Left colon (tissue), 2 donors: ENCODE measurements at places on chromosomes 2 and 18. TPM values are rescaled to one million over a fixed set of nuclear protein-coding genes. Genes with fewer than 3 reads are reported as not detected.

- peak; percentile 97 for DNase-seq
Measured at GRCh38 chr18:9136315-9137155, at the start of gene ANKRD12. Gene ANKRD12, plus strand, starts transcription at chr18:9136781. Its CDS starts 45,652 bp downstream, at chr18:9182433.

GRCh38 chr2:210707900-210708299 lies 151.5 kb downstream of the CPS1 start:
- DNase-seq = no peak

DNA sequence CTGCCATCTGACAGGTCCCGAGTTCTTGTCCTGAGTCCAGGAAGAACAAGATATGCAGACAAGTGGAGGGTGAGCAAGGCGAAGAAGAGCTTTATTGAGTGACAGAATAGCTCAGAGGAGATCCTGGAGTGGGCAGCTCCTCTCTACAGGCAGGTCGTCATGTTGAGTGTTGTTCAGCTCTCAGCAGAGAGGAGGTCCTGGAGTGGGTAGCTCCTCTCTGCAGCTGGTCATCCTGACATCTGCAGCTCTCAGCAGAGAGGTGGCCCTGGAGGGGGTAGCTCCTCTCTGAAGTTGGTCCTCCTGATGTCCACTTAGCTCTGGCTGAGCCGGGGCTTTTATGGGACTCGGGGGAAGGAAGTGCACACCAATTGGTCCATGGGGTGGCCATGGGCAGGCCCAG lies 90.4 kb downstream of the ATAD2B start:
- no peak for DNase-seq

DNA sequence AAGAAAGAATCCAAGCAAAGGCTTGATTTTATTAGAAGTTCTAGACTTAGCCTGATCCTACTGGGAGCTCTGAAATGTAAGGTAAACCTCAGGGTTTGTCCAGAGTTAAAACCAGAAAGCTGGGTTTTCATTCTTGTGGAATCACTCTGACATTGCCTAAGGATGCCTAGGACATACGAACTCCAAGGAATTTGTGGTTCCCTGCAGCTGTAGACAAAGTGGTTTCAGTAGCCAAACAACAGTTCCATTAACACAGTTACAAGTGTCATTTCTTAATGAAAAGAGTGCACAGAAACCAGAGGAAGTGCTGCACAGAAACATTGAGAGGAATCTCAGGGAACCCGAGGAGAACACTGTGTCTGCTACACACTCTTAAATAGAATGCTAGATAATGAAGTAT lies 221.4 kb upstream of the ST6GAL2 start:
- DNase-seq = no peak

DNA sequence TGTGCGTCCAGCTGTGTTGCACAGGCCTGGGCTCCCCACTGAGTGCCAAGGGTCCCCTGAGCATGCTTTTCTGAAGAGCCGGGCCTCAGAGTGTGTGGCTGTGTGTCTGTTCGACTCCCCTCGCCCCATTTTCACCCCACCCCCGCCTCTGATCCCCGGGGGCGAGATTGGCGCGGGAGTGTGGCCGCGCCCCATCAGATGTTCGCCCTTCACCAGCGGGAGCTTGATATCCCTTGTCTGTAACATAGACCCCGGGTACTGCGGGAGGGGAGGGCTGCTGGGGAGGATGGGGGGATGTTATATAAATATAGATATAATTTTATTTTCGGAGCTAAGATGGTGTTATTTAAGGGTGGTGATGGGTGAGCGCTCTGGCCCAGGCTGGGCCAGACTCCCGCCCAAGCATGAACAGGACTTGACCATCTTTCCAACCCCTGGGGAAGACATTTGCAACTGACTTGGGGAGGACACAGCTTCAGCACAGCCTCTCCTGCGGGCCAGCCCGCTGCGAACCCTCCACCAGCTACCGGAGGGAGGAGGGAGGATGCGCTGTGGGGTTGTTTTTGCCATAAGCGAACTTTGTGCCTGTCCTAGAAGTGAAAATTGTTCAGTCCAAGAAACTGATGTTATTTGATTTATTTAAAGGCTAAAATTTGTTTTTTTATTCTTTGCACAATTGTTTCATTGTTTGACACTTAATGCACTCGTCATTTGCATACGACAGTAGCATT lies 1.5 kb downstream of the RHOB start:
- no peak for DNase-seq

DNA sequence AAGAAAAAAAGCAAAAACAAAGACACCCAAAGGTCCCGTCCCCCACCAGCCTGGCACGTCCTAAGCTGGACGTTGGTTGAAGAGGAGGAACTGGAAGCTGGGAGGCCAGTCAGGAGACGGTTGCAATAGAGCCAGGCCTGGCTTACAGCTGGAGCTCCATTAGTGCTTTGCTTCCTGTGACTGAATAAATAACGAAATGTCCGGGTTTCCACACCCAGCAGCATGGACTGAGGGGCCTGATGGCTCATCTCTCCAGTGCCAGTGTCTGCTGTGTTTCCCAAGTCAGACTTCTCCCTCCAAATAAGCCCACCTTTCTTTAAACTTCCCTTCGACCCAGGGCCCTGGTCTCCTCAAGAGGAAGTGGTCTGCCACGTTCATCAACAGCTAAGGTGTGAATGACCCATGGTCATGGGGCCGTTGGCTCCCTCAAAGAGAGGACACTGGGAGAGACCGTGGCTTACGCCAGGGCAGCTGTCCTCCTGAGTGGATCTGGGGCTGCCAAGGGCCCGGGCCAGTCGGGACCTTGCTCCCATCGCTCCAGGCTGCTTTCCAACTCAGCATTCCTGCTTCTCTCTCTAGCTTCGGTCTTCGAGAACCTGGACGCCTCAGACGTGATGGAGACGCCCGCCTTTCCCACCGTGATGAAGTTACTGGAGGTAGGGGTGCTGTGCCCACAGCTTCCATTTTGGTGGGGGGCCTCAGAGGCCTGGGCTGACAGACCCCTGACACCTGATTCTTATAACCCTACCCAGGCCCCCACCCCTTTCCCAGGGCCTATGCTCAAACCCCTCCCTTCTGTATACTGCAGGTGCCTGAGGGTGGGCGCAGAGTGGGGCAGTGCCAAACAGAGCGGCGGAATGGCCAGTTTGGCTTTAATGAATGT lies 44.9 kb downstream of the MYO7B start:
- no peak for DNase-seq

DNA sequence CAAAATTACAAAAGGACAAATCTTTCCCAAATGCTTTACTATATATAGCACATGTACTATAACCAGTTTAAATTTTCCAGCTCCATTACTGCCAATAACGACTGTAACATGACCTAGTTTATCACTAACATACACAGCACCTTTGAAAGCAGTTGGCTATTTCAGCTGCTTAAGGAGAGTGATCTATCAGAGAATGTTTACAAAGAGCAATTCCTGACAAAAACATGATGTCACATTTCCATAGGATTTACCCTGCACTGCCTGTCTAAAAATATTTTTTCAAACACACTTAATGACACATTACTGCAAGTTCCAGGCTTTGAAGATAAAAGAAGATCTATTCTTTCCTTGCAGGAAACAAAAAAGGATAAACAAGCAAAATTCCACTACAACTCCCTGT lies 40.6 kb downstream of the ZNF516 start:
- no peak for DNase-seq

DNA sequence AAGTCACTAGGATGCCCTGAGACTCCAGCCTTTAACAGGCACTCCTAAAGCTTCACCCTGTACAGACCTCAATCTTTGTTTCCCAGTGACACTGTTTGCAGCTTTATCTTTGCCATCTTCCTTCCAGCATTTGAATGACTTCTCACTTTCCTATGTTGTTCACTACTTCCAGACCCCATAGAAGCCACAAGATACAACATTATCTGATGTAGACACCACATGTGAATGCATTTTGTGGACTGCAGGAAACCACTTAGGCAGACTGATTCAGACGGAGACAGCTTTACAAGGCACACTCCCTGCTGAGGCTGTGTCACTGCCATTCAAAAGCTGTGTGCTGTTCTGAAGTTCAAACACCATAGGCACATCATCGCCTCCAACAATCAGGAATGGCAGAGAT lies 67.3 kb upstream of the SPATS2L start:
- no peak for DNase-seq

DNA sequence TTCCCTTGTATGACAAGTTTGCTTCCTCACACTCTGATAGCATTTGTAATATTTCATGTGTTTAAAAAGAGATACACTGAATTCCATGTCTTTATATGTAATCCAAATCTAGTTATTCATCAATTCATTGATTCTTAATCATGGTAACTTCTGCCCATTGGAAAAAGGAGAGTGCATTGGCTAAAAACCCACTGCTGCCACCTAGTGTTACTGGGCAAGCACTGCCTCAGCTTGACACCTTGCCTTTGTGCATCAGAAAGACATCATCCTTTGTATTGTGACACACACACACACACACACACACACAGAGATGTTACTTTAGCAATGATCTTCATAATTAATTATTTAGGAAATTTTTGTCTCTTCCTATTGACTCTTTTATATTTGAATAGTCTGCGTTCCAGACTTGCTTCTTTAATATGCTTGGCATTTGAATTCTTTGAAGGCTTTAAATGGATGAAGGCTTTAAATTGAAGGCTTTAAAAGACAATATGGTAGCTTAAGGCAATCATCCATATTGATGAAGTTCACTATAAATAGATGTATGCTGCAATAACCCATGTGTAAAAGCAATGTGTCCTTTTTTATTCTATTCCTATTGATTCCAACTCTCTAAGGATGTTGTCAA lies 414.2 kb upstream of the CHST9 start:
- DNase-seq = no peak

DNA sequence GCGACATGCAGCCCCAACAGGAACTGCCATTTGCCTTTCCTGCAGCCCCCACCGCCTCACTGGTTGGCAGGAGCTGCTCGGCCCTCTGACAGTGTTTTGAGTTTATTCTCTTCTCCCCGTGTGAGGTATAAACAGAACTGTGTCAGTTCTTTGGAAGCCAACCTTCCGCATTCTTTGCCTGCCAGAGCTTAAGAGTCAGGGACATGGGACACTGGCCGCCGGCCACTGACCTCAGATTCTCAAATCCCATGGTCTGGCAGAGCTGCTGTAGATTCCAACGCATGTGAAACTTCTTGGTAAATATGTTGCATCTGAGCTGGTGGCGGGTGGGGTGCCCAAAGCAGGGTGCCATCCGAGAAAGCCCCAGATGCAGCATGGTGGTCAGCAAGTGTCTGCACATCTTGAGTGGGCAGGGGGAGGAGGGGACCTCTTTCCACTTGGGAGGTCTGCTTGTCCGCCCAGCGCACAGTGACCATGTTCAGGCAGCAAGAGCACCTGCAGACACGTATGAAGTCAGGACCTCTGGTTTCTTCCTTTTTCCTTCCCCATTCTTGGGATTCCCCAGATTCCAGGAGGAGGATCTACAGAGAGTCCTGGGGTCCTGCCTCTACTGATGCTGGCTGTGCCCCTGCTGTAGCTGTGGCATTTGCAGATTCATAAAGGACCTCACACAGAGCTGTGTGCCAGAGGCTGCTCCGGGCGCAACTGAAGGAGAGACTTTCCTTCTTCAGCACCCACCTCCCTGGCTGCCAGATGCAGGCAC lies 23.8 kb downstream of the ASB18 start:
- no peak for DNase-seq

GRCh38 chr2:172964511-172965139 lies 111.0 kb upstream of the MAP3K20 start:
- no peak for DNase-seq

- DNase-seq = no peak
Measured at GRCh38 chr2:136125236-136125635, 7.3 kb upstream of the CXCR4 start.

DNA sequence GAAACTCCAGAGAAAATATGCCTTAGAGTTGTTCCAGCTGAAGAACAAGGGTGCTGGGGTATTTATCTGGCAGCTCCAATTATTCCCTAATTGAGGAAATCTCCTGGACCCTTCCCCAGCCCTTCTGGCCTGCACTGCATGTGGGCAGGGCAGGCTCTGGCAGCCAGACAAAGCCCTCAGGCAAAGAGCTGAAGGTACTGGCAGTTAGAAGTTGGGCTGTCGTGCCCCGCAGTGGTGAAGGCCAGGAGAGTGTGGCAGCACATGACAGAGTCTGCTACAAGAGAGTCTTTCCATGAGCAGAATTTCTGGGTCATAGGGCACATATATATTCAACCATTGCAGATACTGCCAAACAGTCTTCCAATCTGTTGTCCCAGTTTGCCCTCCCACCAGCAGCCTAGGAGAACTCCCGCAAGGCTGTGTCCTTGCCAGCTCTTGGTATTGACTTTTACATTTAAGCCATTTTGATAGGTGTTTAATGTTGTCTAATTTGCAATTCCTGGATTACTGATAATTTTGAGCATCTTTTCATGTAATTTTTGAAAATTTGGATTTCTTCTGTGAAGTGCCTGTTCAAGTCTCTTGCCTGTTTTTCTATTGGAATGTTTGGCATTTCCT lies 26.6 kb downstream of the ONECUT2 start:
- no peak for DNase-seq

DNA sequence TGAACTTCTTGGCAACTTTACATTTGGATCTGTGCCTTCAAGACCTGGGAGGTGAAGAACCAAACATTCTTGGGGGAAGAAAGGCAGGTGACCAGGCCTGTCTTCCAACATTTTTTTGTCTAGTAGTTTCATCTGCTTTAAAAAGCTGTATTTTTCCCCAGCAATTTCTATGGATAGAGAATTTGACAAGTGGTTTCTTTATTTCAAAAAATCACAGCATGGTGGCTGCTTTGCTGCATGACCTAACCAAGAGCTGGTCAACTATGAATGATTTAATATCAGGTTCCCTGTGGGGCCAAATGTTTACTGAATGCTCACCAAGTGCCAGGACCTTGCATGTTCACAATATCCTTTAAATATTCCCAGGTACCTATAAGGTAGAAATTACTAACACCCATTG lies 19.1 kb downstream of the LRP2 start:
- no peak for DNase-seq

Gene RNU2-63P
- 15.7 TPM for total RNA-seq

Gene INHA
- not detected for total RNA-seq

Gene TMEM247
- total RNA-seq = not detected

Gene ANKRD30B
- total RNA-seq = 0.24 TPM

Gene TCF23
- not detected for total RNA-seq

Gene KLHL14
- total RNA-seq = not detected

Gene MAP4K4
- 37.5 TPM for total RNA-seq

Gene LYPD6
- total RNA-seq = 4.0 TPM

Gene PTPN4
- total RNA-seq = 25.9 TPM

Gene INHBB
- 0.47 TPM for total RNA-seq
